ENCODE measurements at places on chromosomes 5 and 9. TPM values are rescaled to one million over a fixed set of nuclear protein-coding genes. Genes with fewer than 3 reads are reported as not detected.
A peak's percentile ranks its signal among the peaks of the same experiment; 100 is the strongest.

GRCh38 chr5:150065886-150066285, 20.5 kb downstream of the CSF1R start:
- peak; percentile 93 for DNase-seq

GRCh38 chr9:2053883-2054845, 39.0 kb downstream of the SMARCA2 start:
- DNase-seq = no peak

DNA sequence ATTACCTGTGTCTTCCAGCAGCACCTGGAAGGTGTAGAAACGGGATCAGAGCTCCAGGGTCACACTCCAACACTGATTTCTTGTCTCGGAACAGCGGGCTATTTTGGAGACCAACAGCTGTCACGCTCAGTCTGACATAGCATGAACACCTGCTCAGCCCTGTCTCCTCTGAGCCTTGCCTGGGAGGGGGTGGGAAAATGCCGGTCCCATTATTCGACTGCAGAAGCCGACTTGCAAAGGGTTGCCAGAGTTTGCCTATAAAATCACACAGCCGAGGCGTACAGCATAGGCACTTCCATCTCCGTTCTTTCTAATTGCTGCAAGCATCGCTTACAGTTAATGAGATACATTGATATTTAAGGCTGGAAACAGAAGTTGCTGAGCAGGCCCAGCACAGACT, 300.8 kb upstream of the MSX2 start:
- no peak for DNase-seq

DNA sequence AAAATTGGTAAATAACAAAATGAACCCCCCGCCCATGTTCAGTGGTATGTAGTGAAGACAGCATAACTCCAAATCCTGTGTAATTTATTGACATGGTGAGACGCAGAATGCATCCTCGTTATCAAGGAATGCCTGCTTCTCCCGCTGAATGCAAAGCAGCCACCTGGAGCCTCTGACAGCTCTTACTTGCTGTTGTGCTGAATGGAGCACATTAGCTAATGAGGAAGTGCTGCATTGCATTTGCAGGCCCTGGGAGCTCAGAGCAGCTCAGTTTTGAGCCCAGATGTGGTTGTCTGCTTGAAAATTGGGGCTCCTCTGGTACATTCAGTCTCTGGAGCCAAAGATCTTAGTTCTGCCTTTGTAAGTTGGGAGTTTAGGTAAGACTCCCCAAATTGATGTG, 28.9 kb downstream of the PLAC8L1 start:
- DNase-seq = no peak

DNA sequence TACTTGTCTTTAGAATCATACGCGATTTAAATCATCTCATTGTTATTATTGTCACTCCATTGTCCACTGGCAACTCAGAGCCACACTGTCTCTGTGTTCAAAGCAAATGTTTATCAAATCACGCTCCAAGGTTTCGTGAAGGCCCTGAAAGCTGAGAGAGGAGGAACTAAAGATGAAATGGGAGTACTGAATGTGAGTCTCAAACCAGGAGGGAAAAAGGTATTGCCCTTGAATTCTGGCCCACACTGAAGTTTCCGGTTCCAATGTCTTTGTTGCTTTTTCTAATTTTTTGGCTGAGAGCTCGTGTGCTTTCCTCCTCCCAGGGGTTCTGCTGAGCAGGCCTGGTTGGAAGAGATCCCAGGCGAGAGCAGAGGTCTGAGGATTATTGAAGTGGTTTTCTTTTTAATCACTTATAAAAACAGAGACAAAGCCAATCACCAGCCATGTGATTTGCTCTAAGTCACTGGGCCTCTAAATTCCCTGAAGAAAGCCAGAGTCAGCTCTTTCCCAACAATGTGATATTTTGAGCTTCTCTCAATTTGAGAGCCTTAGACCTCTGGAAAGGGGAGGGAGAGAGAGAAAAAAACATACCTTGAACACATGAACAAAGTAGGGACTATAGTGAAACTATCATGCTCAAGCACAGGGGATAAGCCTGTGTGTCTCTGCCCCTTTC, 420.8 kb upstream of the GRAMD2B start:
- peak; percentile 90 for DNase-seq

DNA sequence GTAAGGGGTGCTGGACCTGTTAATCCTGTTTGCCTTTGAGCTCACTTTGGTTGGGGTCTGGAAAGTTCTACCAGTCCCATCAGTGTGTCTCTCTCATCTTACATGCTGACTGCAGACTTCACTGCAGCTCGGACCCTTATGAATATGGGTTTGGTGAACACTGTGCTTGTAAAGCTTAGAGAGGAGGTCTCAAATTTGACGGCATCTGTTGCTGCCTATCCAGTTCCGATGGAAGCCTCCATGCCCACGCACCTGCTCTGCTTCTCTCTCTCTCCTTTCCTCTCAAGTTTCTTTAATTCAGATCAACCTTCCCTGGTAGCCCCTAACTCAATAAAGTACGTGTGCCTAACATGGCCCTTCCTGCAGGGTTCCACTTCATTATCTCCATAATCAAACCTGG, 217.9 kb downstream of the HSPA4 start:
- no peak for DNase-seq

DNA sequence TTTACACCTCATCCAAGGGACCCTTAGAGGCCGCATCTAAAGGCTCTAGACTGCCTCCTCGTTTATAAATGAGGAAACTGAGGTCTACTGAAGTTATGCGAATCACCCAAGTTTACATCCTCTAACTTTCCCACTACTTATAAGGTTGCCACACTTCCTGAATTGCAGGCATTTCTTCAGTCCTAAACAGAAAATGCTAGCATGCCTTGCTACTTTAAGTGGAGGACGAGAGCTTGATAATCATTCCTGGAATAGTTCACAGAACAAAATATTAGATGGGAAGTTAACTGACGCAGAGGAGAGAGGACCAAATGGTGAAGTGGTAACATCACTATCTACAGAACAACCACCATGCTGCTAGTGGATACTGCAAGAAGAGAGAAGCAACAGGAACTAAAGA, 85.8 kb downstream of the GNAQ start:
- no peak for DNase-seq

DNA sequence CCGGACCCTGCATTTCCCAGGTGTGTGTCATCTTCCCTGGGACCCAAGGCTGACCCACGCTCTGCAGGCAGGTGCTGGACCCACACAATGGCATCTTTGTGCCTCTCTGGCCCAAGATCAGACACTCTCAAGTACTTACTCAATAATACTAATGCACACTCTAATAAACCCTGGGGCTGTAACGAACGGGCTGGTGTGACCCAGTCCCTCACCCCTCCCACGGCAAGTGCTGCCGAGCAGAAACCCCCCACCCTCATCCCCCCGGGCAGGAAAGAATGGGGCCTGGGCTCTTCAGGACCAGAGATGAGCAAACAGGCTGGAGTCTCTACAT, 1.1 kb upstream of the OBP2B start:
- no peak for DNase-seq

GRCh38 chr5:132961887-132962286, 1.5 kb downstream of the AFF4 start:
- peak; percentile 50 for DNase-seq

- no peak for DNase-seq
These were observed 255.5 kb downstream of the HSPA4 start for GRCh38 chr5:133307275-133307674.

GRCh38 chr9:691825-692400, 149.6 kb upstream of the DMRT1 start:
- DNase-seq = no peak

- DNase-seq = no peak
These were observed 106.4 kb downstream of the SLC24A2 start for GRCh38 chr9:19682397-19682796.

GRCh38 chr5:54837093-54837492, 148.3 kb downstream of the ESM1 start:
- no peak for DNase-seq

DNA sequence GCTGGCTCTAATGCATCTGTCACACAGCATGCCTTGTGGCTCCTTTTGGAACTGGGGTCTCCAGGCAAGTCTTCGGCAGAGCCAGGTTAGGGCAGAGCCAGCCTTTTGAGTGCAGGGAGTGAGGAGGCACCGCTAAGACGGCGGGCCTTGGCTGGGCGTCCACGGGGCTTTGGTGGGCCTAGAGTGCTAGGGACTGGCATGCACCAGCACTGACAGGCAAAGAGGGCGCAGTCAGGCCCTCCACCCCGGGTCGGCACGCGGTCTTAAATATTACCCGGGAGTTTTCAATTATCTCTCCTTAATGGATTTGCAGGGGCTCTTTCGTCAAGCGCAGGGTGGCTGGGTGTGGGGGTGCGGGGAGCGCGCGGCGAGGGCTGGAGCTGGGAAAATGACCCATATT, 444.4 kb downstream of the SPATA31A7 start:
- DNase-seq = no peak

Gene KCNN2
- total RNA-seq = not detected

Gene SHOC1
- total RNA-seq = not detected

Gene SLC36A2
- not detected for total RNA-seq

Gene CDC23
- 26.2 TPM for total RNA-seq

Gene LIX1
- total RNA-seq = not detected

Gene CDH9
- total RNA-seq = not detected

Gene EPB41L4B
- total RNA-seq = under 0.01 TPM

Measured in RPMI7951 (cell line).